ENCODE measurements at places on chromosomes 2 and 18. TPM values are rescaled to one million over a fixed set of nuclear protein-coding genes. Genes with fewer than 3 reads are reported as not detected.
A peak's percentile ranks its signal among the peaks of the same experiment; 100 is the strongest.

The VWA3B gene
- 0.59 TPM for total RNA-seq

DNA sequence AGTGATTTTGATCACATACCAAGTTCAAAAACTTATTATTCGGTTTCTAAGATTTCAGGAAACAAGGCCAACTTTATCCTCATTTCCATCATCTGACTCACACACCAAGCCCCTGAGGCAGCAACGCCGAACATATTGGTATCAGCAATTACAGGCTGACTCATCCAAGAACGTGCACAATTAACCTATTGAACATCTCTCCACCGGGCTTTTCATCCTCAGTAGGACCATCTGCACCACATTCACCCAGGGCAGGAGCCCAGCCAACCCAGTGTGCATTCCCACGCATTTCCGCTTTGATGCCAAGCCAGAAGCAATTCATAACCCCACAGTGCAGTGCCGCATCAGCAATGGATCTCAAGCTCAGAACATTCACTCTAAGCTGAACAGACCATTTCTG lies 52.9 kb downstream of the SCG2 start:
- DNase-seq: peak; percentile 30

DNA sequence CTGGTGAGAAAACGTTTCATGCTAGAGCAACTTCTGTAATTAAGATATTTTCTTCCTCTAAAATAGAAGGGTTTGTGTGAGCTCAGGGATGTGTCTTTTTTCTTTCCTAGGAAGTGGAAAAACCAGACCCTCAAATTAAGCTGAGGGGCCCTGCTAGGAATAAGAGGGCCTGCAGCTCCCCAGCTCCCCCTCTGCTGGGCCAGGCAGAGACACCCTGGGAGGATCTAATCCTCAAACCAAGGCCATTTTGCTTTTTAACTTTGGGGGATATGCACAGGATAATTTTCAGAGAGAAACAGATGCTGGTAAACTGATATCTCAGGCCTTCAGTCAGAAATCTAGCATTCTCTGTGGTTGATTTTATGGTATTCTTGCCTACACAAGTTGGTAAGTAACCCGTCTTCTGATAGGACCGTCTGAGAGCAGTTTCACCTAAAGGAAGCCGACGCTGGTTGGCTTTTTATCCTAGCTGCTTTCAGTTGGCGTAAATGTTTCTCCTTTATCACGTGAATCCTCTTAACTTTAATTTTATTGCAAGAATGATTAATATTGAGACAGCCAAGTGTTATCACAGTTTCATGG lies 34.8 kb downstream of the SNTG2 start:
- no peak for DNase-seq

- DNase-seq: no peak
Observed at GRCh38 chr18:3998698-3999333, 456.3 kb downstream of the DLGAP1 start.

DNA sequence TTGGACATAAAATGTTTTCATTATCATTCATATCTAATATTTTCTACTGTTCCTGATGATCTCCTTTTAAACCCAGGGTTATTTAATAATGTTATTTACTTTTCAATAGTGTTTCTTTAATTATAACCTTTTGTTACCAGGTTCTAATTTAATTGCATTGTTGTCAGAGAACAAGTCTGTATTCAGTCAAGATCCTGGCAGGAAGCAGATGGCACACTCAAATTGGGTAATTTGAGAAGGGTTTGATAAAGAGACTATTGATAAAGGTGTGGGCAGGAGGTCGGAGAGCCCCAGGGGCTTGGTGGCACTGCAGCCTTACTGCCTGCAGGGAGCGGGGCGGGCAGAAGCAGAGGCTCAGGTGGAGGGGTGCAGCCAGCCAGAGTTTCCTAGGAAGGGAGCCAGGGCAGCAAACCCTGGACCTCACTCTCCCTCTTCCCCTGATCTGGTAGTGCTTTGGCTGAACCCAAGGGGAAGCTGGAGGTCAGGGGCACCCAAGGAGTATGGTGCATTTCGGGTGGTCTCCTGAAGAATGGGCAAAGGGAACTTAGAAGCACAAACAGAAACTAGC lies 2.3 kb upstream of the KIF1A start:
- DNase-seq: peak; percentile 71

DNA sequence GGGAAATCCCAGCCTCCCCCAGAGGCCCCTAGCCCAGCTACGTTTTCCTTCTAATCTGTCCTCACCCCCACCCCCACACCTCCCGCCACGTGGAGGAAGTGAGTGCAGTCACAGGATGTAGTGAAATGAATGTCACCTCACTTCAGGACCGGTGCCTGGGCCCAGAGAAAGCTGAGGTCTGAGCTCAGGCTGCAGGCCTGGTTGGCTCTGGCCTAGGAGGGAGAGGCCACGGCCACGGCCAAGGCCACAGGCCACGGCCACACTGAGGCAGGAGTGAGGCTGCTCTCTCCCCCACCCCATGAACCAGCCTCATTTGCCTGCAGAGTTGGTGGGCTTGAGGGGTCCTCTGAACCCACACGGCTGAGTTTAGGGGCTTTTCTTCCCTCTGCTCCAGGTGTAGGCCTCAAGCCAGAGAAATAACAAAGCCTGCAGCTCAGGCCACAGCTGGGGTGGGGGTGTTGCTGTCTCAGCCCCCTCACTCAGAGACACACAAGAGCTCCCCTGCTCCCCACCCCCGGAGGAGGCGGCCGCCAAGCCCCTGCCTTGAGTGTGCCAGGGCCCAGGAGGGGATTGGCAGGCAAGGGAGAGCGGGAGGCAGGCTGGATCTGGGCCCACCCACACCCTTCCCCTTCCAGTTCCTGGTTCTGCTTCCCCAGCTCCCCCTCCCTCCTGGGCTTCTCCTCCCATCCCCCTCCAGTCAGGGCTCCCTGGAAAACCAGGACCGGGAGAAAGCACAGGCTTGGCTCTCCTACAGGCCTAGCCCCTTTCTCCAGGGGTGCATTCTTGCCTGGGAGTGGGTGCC lies 27.0 kb downstream of the DNMT3A start:
- DNase-seq: no peak

DNA sequence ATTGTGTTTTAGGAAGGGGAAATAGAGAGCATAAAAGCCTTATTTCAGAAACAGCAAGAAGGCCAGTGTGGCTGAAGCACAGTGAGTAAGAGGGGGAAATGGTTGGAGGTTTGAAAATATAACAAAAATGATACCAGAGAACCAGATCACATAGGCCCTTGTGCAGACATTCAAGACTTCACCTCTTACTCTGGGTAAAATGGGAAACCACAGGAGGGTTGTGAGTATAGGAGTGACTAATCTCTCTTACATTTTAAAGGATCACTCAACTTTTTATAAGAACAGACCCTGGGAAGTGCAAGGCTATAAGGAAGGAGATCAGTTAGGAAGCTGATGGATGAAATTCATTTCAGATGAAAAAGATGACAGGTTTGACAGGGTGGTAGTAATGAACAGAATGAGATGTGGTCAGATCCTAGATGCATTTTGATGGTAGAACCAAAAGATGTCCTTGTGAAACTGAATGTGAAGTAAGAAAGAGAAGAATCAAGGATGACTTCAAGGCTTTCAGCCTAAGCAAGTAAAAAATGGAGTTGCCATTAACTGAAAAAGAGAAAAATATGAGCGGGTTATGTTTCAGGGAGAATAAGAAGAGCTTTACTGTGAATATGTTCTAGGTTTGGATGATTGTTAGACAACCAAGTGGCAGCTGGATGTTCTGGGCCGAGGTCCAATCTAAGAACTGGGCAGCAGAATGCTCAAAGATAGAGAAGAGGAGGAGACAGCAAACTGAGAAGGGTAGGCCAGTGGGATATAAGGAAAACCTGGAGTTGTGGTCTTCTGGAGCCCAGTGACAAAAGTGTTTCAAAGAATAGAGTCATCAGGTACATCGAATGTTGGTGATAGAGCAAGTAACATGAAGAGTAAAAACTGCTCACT lies 65.1 kb downstream of the USP40 start:
- peak; percentile 50 for DNase-seq

Data from osteoblast (primary cell).